ENCODE measurements at places on chromosomes 16 and 17.

GRCh38 chr17:17994271-17995069, 21.8 kb downstream of the DRC3 start:
- DNase-seq = peak; percentile 18

GRCh38 chr16:50467943-50468748, 80.0 kb upstream of the NKD1 start:
- DNase-seq = no peak

DNA sequence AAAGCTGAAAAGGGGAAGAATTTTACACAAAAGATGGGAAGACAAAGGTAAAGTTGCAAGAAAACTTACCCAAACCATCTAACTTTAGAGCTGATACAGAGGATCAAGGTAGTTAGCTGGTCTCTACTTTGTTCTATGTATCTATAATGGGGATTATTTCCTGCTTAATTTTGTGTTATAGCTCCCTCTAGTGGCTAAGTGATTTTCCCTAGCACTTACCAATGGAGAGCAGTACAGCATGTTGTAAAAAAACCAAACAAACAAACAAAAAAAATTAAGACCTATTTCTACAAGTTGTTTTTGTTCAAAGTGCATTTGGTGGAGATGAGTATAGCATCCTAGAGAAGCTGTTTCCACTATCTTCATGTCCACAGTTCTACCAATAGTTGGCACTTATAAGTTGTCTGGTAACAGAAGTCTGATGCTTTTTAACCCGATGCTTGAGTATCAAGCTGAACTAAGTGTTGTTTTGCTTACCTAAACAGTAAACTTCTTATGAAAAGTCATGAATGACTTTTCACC, 7.5 kb downstream of the SRSF1 start:
- no peak for DNase-seq

- DNase-seq = no peak
These were observed 37.6 kb downstream of the ZNF750 start for GRCh38 chr17:82802075-82802780.

- DNase-seq = no peak
These were observed 17.8 kb upstream of the HNF1B start for GRCh38 chr17:37762666-37763065.

GRCh38 chr17:63848834-63849689, 6.6 kb upstream of the SMARCD2 start:
- DNase-seq = peak; percentile 98

- no peak for DNase-seq
These were observed at the start of gene CPSF4L for GRCh38 chr17:73261617-73261951. Gene CPSF4L (minus strand): TSS chr17:73261880. CDS start chr17:73261818, 62 bp downstream.

DNA sequence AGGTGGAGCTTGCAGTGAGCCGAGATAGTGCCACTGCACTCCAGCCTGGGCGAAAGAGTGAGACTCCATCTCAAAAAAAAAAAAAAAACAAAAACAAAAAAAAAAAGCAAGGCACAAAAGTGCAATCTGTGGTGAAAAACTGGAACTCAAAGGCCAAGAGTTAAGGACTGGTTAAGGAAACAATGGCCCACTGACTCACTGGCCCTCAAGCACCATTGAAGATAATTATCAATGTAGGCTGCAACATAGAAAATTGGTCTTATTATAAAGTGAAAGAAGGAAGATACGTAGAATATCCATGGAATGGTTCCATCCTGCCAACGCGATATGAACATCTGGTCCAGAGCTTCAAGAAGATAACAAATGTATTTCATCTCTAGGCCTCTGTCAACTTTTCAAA, 444.2 kb downstream of the SOX9 start:
- no peak for DNase-seq

GRCh38 chr17:66520999-66521398, 218.6 kb downstream of the PRKCA start:
- no peak for DNase-seq

- no peak for DNase-seq
These were observed 46.1 kb downstream of the DCUN1D3 start for GRCh38 chr16:20853981-20854620.

- DNase-seq = no peak
These were observed 34.9 kb upstream of the MMD start for GRCh38 chr17:55456307-55457240.

DNA sequence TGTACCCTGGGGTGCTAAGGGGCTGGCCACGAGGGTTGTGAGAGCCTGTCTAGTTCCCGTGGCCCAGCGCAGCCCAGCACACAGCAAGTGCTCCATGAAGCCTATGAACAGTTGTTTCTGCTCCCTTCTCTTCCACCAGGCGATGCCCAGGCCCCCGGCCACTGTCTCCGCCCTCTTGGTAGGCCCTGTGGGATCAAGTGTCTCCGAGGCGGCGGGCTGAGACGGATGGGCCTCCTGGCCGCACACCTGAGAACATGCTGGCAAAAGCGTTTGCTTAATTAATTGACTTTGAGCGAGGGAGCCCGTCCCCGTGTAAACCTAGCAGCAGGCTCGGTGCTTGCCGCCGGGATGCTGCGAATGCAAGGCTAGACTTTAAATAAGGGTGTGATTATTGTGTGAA, 129.7 kb upstream of the GSE1 start:
- DNase-seq = no peak

GRCh38 chr16:17691106-17691898, 220.5 kb upstream of the XYLT1 start:
- DNase-seq = no peak

- DNase-seq = no peak
These were observed 13.4 kb downstream of the ALOXE3 start for GRCh38 chr17:8104911-8105310.

- no peak for DNase-seq
These were observed 10.3 kb downstream of the CDRT4 start for GRCh38 chr17:15456972-15457722.

DNA sequence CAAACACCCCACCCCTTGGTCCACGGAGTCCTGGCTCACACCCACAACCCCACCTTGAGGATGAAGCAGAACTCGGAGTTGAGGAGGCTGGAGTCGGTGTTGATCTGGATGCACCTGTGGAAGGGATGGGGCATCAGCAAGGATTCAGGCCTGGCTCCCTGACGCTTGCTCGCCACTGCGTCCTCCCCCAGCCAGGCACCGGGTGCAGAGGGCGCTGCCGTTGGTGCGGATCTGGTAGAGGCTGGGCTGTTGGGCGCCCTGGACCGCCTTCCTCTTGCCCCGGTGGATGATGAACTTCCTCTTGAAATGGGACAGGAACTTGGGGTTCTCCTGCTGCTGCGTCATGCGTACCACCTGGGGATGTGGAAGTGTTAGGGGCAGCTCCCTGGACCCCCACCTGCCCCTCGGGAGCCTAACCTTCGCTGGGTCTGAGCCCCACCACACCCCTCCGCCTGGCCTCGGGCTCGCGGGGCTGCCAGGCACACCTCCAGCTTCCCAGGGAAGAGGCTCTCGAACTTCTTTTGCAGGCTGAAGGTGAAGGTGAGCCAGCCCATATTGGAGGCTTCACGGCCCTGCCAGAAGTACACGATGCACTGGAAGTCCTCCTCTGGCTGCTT, 12.3 kb downstream of the FLII start:
- no peak for DNase-seq

DNA sequence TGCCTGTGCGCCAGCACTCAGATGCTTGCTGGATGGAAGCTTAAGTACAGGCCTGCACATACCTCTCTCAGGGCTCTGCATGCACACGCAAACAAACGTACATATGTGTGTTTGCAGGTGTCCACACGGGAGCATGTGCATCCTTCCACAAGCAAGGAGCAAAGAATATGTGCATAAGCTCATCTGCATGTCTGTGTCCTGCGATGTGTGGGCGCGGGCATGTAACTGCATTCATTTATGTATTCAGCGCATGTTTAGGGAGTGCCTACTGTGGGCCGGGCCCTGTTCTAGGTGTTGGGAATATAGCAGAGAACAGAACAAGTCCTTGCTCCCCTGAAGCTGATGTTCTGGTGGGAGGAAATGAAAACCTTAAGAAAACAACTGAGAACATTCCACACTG, 13.7 kb downstream of the TRPV2 start:
- no peak for DNase-seq

DNA sequence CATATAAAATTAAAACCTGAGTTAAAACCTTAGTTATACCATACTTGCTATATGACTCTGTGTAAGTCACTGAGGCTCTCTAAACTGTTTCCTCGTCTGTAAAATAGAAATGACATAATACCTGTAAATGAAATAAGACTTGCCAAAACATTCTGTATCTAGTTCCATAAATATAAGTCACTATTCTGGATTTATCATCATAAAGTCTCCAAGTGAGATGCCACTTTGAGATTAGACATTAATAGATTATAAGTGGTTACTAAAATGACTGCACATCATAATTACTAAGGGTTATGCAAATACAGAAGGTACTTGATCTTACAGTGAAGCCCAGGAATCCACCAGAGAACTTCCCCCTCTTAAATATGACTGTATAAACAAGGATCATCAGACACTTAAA, 12.0 kb upstream of the BRIP1 start:
- DNase-seq = no peak

- no peak for DNase-seq
These were observed 4.0 kb downstream of the SYNGR3 start for GRCh38 chr16:1993731-1994131.

DNA sequence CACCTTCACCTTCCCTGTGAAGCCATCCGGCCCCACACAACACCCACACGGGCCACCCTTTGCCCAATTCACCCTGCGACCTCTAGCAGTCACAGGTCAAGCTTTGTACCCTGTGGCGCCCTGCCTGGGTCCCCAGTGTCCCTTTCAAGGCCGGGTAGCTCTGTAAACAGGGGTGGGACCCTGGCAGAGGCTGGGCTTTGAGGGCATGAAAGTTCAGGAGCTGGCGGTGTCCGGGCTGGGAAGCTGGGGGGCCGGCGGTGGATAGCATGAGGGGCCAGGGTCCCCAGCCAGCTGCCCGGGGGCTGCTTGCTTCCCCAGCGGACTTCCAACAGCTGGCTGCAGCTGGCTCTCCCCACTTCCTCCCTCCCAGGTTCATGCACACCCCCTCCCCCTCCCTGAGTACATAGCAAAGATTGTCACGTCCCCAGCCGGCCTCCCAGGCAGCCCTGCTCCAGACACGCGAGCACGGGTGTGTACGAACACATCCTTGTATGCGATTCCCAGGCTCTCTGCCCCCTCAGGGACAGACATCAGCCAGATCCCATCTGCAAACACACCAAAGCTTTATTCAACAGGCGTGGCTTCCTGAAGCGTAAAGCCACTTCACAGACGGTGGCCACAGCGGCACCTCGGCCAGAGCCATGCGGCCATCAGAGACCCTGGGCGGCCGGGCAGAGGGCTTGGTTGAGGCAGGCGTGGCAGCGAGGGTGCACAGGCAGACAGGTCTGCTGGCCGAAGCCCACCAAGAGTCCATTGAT, 8.2 kb downstream of the NTHL1 start:
- DNase-seq = no peak

DNA sequence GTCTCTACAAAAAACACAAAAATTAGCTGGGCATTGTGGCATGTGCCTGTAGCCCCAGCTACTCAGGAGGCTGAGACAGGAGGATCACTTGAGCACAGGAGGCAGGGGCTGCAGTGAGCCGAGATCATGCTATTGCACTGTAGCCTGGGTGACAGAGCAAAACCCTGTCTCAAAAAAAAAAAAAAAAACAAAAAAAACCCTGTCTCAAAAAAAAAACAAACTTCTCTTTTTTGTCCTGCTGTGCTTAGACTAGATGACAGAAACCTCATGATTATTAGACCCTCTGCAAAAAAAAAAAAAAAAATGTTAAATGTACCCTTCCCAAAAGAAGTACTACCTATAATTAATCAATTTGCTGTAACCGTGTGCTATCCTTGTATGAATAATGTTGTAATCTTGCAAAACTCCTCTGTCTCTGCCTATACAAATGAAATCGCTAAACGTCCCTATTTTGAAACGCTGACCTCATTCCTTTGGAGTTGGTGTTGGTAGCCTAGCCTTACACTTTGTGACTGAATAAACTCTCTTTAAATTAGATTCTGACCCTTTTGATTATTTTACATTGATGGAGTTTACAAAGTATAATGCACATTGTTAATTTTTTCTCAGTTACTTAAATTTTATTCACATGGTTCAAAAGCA, 13.6 kb upstream of the DHRS7B start:
- no peak for DNase-seq

GRCh38 chr16:23119570-23119969, 29.7 kb downstream of the USP31 start:
- no peak for DNase-seq

DNA sequence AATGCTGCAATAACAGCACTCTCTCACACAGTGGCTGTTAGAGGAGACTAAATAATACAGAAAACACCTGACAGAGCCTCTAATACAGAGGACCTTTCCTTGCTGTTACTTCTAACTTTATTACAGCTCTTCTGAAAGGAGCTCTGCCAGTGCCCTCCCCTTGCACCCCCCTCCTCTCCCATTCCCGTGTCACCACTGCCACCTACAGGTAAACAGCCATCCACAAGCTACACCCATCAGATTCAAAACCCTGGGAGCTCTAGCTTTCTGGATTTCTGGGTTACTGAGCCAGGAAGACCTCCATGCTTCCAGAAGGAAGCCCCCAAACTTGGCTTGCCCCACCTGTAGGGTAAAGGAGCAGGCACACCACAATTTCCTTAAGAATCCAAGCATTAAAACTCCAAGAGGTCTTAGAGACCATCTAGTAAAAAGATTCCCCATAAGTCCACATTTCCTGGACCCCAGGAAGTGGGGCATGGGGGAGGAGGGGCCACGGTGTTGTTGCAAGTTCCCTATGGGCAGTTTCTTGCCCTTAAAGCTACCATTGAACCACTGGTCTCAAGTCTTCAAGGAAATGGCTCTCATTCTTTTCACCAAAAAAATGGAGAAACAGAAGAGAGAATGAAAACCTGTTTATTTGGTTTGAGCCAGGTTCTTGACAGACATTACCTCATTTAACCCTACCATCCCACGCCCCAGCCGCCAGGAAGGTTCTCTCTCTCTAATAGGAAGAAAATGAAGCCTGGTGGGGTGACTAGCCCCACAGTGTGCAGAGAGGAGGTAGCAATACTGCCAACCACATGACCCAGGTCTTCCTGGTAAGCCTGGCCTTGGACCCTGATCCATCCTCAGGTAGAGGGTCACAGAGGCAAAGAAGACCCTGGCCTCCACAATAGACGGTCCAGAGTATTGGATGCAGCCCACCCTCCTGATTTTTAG, 52.8 kb downstream of the TOM1L2 start:
- DNase-seq = peak; percentile 61

GRCh38 chr17:5198472-5198871, 6.8 kb upstream of the ZNF594 start:
- DNase-seq = no peak

GRCh38 chr17:17560975-17561374, 30.5 kb downstream of the PEMT start:
- no peak for DNase-seq

DNA sequence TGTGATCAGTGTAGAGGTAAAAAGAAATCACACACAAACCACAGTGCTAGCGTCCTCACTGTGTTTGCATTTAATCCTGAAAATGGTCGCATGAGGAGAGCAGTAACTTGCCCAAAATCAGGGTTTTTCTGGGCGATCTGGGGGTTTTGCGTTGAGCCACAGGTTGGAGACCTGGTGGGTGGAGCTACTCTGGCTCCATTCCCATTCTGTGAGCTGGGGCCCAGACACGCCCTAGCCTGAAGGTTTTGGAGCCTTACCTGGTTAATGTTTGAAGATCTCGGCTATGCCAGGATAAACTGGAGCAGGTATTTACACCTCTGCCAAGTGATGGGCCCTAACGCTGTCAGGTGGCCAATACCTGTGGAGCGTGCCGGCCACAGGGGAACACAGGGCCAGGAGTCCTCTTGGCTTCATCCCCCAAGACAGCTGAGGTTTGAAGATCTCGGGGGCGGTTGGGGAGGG, 48.4 kb downstream of the MPRIP start:
- no peak for DNase-seq
